Bronchial epithelial cell (primary cell): ENCODE measurements at places on chromosomes 11 and 22. TPM values are rescaled to one million over a fixed set of nuclear protein-coding genes. Genes with fewer than 3 reads are reported as not detected.

PTDSS2 gene
- total RNA-seq, result 26.3 and 29.4 TPM in 2 replicates

ASCC2 gene
- total RNA-seq, result 26.1 and 35.1 TPM in 2 replicates

MS4A12 gene
- not detected in 2 replicates for total RNA-seq

KCNQ1 gene
- 1.0 and 1.6 TPM in 2 replicates for total RNA-seq

NECTIN1 gene
- total RNA-seq, result 85.3 and 161 TPM in 2 replicates

BBOX1 gene
- 1.3 and 5.6 TPM in 2 replicates for total RNA-seq

DNA sequence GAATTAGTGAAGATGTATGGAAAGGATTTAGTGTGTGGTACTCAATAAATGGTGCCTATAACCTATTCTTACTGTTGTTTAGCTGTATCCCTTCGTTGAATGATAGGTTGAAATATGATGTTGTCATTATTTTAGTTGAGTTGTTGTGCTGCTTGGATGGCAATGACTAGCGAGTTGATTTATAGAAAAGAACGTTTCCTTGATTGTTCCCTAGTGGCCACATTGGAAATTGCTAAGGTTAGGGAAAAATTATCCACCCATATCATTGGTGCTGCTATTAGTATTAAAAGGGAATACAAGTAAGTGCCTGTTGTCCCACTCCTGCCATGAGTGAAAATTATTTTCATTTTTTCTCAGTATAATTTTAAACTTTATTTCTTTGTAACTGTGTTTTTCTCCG is 14.5 kb downstream of the EMSY start:
- DNase-seq, result peak; percentile 23

DNA sequence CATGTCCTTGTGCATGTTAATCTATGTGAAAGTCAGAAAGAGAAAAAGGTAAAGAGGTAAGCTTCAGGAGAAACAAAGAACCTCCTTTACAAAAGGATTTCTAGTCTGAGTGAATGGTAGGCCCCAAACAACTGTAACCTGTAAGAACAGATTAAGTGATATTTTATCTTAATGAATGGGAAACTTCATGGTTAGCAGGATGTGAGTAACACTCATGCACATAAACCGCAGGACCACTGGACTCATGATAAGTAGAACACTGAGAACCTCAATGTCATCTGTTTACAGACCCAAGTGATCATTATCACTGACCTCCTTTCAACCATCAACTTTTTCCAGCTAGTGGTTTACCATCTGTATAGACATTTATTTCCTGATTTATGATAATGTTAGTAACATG is 19.9 kb downstream of the OR8G5 start:
- no peak for DNase-seq

- no peak for DNase-seq
Observed at GRCh38 chr11:126267650-126268049, 1.0 kb downstream of the SRPRA start.

GRCh38 chr22:29727131-29727523 is 7.3 kb downstream of the CABP7 start:
- no peak for DNase-seq

DNA sequence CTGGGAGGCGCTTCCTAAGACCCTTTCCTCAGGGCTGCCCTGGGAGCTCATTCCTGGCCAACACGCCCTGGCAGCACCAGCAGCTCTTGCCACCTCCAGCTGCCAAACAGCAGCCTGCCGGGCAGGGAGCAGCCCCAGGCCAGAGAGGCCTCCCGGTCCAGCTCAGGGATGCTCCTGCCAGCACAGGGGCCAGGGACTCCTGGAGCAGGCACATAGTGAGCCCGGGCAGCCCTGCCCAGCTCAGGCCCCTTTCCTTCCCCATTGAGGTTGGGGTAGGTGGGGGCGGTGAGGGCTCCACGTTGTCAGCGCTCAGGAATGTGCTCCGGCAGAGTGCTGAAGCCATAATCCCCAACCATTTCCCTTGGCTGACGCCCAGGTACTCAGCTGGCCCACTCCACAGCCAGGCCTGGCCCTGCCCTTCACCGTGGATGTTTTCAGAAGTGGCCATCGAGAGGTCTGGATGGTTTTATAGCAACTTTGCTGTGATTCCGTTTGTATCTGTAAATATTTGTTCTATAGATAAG is 7.6 kb downstream of the SLC39A13 start:
- DNase-seq, result peak; percentile 85

- no peak for DNase-seq
Observed at GRCh38 chr11:7983832-7984590, 3.1 kb upstream of the EIF3F start.

DNA sequence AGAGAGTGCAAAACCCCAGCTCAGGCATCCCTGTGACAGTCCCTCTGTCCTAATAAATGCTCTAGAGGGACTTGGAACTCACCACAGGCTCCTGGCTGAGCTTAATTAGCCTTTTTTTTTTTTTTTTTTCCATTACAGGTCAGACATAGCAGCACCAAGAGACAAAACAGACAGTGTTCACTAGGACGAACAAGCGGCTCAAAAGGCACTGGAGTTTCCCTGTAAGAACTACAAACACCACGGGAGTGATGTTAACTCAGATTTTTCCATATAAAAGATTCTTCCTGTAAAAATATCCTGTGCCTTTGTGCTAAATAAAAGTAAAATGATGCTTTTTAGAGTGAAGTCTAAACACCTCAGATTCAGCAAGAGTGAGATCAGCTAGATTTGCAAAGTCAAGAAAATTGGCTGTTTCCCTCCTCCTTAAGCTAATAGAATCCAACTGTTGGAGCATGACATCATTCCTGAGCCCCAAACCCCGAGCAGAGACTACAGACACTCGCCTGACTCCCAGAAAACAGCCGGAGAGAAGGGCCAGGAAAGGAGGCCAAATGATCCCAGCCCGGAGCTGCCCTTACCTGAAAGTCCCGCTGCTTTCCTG is 101.0 kb upstream of the AKIP1 start:
- no peak for DNase-seq

DNA sequence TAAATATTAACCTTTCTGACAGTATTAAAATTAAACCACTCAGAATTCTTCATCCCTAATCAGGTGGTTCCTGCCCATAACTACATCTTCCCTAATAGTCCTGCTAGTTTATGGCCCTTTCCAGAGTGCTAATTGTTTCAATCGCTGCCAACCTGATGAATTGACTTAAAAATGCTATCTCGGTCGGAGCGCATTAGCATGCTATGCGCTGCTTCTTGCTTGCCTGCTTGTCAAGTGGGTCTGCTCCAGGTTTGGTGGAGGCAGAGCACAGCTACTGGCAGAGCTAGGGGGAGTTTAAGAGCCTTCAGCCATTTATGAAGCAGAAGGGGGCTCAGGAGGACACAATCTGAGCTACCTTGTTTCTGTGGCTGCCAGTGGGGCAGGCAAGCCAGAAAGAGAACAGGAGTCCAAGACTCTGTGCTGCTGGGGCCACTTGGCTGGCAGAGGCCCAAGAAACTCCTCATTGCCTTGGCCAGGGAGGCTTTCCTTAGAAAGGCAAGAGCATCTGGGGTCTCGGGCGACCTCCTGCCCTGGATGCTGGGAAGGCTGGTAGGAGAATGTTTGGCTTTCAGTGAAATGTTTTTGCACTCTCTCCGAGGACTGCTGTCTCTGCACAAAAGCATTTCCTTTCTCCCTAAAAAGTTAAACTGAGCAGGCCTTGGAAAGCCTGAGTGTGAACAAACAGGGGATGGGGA is 62.1 kb upstream of the PHOX2A start:
- DNase-seq, result no peak

- DNase-seq, result no peak
Observed at GRCh38 chr22:35378621-35379020, 2.3 kb upstream of the HMOX1 start.

DNA sequence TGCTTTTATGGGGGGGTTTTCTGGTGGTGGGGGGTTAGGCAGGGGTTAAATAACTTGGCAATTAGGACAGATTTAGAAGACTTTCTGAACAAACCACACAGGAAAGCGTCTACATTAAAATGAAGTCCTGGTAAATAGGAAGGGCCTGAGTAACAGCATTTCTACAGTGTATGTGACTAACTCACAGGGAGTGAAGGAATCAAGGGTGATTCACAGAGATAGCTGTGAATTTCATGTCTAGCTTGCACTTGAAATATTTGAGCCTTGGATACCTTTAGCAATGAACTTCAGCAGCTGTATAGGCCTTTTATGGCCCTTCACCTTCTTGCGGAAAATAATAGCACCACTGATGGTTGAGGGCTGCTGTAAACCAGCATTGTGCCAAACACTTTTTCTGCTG is 26.1 kb upstream of the LDHA start:
- DNase-seq, result peak; percentile 74

- peak; percentile 98 for DNase-seq
Observed at GRCh38 chr11:62497132-62497801, 49.3 kb downstream of the AHNAK start.

GRCh38 chr11:35009191-35009943 is 92.9 kb downstream of the PDHX start:
- DNase-seq, result peak; percentile 95

DNA sequence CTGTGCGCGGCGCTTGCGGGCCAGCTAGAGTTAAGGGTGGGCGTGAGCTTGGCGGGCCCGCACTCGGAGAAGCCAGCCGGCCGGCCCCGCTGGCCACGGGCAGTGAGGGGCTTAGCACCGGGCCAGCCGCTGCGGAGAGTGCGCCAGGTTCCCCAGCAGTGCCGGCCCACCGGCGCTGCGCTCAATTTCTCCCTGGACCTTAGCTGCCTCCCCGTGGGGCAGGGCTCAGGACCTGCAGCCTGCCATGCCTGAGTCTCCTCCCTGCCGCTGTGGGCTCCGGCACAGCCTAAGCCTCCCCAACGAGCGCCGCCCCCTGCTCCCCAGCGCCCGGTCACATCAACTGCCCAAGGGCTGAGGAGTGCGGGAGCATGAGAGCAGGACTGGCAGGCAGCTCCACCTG is 5.2 kb upstream of the PES1 start:
- DNase-seq, result no peak

- DNase-seq, result no peak
Observed at GRCh38 chr11:85945296-85945695, 90.1 kb downstream of the CCDC83 start.

DNA sequence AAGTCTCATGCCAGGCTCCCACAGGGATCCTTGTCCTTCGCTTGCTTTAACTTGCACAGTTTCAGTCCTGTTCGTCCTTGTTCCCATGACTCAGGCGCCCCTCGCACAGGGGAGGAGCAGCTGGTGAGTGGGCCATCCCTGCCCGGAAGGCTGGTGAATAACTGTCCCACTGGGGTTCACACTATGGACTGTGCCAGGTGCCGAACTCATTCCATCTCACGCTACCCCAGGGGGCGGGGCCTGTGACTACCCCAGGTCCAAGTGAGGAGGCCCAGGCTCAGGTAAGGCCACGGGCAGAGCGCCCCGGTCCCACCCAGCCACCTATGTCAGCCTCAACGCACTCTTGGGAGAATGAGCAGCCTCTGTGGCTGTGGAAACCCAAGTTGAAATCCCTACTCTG is 7.2 kb upstream of the CARD10 start:
- peak; percentile 97 for DNase-seq

DNA sequence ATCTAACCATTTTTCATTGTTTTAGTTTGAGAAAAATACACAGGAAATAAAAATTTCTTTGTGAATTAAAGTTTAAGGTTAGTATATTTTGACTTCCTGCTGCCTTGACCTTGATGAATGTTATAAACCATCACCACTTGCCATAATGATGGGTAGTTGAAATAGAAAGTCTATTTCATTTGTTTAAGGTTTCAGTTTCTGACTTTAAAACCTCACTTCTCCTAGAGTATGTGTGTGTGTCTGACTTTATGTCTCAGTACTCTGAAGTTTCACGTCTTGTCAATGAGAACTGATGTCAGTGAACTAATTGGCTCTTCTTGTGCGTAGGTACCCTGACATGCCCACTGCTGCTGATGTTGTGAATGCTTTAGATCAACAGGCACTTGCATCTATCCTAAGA is 188.2 kb downstream of the METTL15 start:
- DNase-seq, result no peak

DNA sequence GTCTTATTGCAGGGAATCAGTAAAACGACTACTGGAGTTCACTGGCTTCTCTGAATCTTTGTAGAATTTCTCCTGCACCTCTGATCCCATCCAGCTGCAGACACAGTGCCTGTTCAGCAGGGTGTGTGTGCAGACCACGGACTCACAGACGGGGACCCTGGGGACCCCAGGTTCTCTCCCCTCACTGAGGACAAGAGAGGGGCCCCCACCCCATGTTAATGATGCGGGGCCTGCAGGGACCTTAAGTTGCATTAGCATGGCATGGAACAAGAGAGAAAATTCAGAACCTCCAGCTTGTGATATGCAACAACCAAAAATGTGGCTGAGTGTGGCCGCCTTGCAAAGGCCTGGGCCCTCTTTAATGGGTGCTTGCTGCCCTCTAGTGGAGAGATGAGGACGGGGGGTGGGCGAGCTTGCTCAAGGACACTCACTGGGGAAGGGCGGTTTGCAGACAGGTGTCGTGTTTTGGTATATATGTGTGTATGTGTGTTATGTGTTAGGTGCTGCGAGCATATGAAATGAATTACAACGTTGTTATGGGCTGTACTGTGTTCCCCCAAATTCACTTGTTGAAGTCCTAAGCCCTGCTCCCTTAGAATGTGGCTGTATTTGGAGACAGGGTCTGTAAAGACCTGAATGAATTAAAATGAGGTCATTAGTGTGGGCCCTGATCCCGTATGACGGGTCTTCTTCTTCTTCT is 84.4 kb upstream of the SEPTIN5 start:
- DNase-seq, result peak; percentile 56

DNA sequence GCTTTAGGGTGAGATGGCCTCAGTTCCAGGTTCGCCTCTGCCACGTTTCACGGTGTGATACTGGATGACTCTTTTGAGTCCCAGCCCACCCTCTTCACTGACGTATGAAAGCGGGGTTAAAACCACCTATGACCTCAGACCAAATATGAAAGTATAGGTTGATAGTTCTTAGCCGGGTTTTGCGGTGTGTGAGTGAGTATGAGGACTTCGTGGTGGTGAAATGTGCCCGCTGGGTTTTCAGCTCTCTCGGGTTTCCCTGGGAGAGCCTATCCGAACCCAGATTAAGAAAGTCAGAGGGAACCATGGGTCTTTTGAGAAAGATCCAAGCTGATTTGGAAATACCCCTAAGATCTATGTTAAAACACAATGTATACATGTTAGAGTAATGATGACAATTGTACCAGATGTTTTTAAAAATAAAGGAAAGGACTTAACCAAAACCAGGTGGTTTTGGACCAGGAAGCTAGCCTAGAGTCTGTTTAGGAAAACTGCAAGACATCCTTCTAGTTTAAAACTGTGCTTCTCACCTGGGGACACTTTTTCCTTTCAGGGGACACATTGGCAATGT is 25.8 kb upstream of the ST3GAL4 start:
- no peak for DNase-seq

DNA sequence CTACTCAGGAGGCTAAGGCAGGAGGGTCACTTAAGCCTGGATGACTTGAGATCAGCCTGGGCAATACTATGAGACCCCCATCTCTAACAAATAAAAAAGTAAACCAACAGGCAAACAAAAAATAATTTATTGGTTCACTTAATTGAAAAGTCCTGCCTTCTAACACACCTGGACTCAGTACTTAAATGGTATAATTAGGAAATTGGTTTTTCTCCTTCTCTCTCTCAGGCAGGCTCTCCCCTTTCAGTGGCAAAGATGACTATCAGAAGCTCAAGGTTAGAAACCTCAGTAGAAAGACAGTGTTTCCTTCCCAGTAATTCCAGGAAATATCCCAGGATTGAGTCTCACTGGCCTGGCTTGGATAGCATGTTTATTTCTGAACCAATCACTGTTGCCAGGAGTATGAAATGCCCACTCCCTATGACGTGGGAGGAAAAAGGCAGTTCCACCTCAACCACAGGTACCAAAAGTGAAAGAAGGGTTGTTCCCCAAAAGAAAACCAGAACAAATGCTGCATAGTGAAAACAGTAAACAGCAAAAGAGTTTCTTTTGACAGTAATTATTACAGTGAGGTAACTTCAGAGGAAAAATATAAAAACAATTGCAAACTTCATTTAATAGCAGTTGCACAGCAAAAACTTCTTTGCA is 56.3 kb upstream of the SOX6 start:
- DNase-seq, result no peak

GRCh38 chr11:123405123-123405592 is 24.9 kb upstream of the GRAMD1B start:
- DNase-seq, result no peak
